WTC11 (cell line): ENCODE measurements at places on chromosomes 6 and 20.

- DNase-seq = no peak
Observed at GRCh38 chr6:1766654-1767053, 156.9 kb downstream of the FOXC1 start.

GRCh38 chr20:57756921-57757320 lies 47.1 kb upstream of the PMEPA1 start:
- no peak for DNase-seq

DNA sequence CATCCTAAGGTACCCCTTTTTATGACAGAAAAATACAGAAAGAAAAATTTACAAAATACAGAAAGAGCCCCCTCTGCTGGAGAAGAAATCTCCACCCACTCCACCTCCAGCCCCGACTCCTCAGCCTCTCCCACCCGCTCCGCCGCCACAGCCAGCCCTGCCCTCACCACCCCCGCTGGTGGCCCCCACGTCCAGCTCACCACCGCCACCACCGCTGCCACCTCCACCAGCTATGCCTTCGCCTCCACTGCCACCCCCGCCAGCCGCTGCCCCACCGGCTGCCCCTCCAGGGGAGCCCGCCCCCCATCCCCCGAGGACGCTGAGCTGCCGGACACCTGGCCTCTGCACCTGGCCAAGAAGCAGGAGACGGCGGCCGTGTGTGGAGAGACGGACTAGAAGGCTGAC lies 17.7 kb downstream of the WFDC2 start:
- DNase-seq = peak; percentile 58

DNA sequence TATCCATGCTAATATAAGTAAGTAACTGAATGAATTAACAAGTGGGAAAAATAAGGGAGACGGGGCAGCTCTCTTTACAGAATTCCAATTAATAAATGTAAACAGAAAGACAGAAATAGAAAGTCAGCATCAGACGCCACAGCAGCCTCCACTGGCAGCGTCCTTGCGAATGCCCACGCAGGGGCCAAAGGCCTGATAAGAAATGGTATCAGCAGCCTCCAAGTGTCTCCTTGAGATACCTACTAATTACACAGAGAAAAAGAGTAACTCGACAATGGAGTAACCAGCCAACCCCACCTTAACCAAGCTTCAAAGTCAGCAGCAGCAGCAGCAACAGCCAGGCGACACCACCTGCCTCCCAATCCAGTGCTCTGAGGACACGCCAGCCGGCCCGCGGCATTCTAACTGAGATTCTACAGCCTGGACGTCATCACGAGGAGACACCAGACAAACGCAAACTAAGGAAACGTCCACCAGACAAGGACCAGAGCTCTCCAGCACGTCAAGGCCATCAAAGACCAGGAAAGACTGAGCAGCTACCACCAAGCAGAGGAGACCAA lies 78.8 kb downstream of the TAF4 start:
- DNase-seq = no peak

DNA sequence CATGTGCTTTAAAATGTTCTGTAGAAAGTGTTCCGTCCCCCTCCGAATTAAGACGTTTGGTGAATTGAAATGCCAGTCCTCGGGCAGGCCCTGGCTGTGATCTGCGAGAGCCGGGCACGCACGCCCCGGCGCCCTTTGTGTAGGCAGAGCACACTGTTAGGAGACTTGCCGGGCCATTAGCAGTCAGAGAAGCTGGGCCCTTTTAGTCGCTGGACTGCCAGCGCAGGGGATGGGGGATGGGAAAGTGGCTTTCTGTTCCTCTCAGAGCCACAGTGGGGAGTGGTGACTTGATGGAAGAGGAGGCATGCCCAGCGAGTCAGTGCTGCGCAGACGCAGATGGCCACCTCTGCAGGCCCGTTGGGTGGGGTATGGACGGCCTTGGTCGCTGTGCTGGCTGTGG lies 2.2 kb downstream of the PPP1R3G start:
- DNase-seq = no peak

DNA sequence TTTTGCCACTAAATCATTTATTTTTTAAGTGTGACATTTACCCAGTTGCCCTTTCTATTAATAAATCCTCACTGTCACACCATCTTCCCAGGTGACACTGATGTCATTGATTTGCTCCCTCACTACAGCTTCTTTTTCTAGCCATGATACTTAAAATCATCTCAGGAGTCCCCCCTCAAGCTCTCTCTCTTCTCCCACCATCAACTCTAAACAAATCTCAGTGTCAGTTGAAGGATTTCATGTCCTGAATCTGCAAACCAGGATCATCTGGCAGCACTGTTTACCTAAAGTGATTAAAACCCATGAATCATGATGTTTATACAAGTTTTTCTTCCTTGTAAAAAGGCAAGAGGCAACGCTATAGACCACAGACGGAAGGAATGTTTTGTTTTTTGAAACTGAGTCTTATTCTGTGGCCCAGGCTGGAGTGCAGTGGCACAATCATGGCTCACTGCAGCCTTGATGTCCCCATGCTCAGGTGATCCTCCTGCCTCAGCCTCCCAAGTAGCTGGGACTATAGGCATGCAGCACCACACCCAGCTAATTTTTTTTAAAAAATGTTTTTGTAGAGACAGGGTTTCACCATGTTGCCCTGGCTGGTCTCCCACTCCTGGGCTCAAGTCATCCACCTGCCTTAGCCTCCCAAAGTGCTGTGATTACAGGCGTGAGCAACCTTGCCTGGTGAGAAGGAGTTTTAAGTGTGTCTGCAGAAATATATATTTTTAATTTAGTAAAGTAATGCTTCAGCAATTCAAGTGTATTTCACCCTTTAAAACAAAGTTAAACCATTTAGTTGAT lies 30.1 kb upstream of the SH3BGRL2 start:
- no peak for DNase-seq

DNA sequence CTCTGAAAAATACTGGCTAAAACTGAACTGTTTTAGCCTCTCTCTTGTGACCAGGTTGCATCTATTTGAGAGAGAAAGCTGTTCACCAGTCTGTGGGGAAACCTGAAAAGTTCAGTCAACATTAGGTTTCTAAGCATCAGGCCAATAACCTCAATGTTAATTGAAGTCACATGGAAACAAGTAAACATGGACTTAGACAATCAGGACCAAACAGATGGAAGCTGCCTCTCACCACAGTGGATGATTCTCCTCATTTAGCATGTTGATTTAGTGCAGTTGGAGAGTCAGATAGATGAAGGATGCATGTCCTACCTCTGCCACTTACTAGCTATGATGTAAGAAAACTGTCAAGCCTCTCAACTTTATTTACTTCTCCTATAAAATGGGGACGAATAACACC lies 18.2 kb downstream of the SCGN start:
- no peak for DNase-seq

DNA sequence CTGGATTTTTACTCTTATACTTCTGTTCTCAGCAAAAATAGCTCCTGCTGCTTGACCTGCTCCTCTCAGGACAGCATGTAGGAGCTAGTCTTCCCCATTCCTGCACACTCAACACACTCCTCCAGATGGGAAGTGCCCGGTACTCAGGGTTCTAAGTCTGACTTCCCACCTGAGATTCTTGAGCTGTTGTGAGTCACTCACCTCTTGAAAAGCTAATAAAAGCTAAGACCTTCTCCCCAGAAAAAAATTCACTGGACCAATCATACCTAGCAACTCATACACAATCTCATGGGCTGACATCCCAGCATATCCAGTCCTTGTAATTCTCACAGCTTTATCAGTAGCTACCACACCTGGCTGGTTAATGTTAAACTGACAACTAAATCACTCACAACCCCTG lies 53.5 kb downstream of the TRPC4AP start:
- no peak for DNase-seq

- no peak for DNase-seq
Observed at GRCh38 chr6:104218116-104218515, 641.6 kb downstream of the HACE1 start.

- DNase-seq = no peak
Observed at GRCh38 chr6:157200611-157201010, 122.7 kb downstream of the TMEM242 start.

DNA sequence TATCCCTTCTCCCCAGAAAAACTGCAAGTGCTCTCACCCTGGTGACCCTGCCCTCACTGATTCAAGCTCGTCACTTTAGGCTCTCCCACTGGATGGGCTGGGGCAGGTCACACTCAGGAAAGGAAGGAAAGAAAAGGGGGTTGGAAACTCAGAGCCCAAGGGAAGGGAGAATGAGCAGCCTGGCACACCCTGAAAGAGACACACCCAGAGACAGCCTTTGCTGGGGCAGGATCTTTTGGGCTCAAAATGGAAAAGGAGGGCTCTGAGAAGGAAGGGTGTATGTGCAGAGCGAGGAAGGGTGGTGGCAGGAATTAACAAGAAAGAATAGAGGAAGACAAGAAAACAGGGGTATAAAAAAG lies 2.5 kb downstream of the PPP1R18 start:
- no peak for DNase-seq

- DNase-seq = no peak
Observed at GRCh38 chr6:30824698-30825097, 59.6 kb upstream of the DDR1 start.

DNA sequence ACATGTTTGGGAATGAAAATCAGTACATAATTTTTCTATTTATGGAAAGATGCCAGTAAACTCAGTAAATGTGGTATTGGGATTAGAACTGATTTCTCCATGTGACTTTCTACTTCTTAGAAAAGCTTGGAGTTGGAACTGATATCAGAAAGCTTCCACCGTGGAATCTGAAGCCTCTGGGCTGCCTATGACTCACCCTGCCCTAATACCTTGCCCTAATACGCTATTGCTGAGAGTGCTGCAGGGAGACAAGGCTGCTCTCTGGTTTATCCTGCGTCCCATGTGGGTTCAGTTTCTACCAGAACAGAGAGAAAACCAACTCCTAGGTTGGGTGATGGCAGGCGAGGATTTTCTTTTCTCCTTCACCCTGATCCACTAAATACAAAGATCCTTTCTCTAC lies 3.3 kb upstream of the STMND1 start:
- no peak for DNase-seq

DNA sequence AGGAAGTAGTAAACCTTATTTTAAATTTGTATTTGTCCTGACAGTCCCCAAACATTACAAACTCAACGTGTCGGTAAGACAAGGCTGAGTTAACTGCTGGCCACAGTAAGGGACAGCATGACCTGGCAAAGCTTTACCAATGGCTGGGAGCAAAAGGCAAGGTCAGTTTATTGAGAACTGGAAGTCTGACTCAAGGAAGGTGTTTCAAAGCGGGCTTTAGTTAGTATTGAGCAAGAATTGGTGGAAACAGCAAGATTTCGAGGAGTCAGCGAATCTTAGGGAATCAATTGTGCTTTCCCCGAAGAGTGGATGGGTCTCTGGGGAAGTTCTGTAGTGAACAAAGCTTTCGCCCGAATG lies 885 bp upstream of the GZF1 start:
- DNase-seq = no peak

DNA sequence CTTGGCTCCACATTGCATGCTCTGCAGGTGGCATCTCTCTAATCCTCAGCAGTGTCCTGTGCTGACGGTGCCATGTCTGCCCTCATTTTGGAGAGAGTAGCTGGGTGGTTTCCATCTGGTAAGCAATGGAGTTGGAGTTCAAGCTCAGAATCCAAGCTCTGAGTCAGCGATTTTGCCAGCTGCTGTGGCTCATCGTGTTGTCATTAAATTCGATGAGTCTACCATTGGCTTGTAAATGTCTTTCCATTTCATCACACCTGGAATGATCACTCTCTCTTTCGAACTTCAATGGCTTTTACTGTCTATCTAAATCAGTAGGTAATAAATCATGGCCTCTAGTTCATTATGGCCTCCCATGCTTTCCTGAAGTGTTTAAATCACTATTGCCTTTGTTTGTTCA lies 378.5 kb upstream of the TSHZ2 start:
- DNase-seq = no peak

DNA sequence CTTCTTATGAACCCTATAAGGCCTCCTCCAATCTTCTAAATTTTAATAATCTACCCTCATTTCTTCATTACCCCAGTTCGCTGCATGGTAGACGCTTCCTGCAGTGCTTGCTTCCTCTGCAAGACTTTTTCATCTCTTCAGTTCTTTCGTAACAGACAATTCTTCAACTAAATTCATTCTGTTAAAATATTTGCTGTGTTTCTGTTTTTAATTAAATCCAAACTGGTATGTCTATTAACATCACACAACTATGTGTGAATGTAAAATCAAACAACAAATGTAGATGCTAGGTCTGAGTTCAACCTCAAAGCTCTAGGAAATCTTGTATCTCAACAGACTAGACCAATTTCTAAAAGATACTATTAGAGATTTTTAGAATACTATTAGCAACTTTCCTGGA lies 199.3 kb downstream of the RNGTT start:
- DNase-seq = no peak

- peak; percentile 56 for DNase-seq
Observed at GRCh38 chr20:46551522-46552381, 1.3 kb upstream of the OCSTAMP start.

- peak; percentile 92 for DNase-seq
Observed at GRCh38 chr20:45311589-45312211, 3.6 kb upstream of the MATN4 start.

DNA sequence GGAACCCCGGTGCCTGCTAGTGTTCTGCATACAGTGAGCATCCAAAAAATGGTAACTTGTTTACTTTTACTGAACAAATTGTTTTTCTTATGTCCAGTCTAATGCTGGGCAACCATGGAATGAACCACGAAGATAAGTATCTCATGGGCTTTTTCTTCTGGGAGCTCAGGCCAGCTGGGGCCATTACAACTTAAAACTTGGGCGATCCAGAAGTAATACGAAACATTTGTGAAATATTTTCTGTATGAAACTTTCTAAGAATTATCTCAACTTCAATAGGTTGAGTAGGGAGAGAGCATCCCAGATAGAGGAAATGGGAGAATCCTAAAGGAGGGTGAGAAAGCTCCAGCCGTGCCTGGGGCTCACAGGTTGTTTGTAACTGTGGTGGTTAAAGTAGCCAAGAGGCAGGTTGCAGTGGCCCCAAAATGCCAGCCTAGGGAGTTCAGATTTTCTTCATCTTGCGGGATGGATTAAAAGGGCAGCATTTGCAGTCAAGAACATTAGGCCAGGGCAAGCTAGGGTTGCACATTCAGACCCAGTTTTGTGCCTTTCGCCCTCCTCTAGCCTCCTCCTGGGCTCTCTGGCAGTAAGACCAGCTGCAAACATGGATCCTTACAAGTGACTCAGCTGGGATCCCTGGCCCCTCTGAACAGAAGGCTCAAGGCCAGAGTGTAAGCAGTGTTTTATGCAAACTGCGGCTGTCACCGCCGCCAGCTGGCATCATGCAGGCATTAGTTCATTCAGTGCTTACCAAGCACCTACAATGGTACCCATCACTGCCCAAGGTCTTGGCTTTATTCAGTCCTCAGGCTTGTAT lies 41.5 kb downstream of the ELMO2 start:
- no peak for DNase-seq

DNA sequence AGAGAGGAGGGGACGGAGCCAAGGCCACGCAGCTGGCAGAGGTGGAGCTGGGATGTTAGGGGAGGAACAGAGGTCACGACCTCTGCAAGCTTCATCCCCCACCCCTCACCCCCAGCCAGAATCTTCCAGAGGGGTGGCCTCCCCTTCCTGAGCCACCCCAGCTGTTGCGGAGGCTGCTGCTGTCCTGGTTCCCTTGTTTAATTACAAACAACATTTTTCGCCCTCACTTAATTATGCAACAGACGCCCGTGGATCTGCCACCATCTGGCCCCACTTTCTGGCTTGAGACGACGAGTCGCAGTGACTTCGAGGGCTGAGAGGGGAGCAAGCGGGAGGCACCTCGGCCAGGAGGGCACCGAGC lies 153.7 kb upstream of the PTPN1 start:
- DNase-seq = no peak

GRCh38 chr6:90253631-90254030 lies 43.0 kb downstream of the BACH2 start:
- no peak for DNase-seq

GRCh38 chr6:136549300-136550044 lies 750 bp downstream of the MAP7 start:
- DNase-seq = peak; percentile 39
